Activated T-helper 2 cell treated with anti-CD3 and anti-CD28 coated beads, Interferon-gamma antibody, Interleukin-2, Interleukin-4, amounts not matched to agents 10 μg/mL and 5 μg/mL and 100 μg/mL, durations not matched to agents 14 hours and 24 hours and 36 hours (primary cell): ENCODE measurements at places on chromosomes 6 and 20. TPM values are rescaled to one million over a fixed set of nuclear protein-coding genes. Genes with fewer than 3 reads are reported as not detected.

Gene CDH22
- not detected in 2 replicates for total RNA-seq

Gene GDAP1L1
- total RNA-seq: not detected in 2 replicates

Gene PNLDC1
- total RNA-seq: 0.32 and 0.74 TPM in 2 replicates

Gene CDH4
- total RNA-seq: not detected in 2 replicates

Gene PLEKHG1
- 1.6 and 1.8 TPM in 2 replicates for total RNA-seq

Gene C20orf141
- not detected in 2 replicates for total RNA-seq

Gene SNX14
- 57.5 and 59.7 TPM in 2 replicates for total RNA-seq

Gene TTBK1
- 1.5 TPM in 2 replicates for total RNA-seq

Gene SLC22A23
- total RNA-seq: 0.07 TPM in 1 of 2 replicates, not detected in the other

Gene RIPPLY2
- total RNA-seq: not detected in 2 replicates

Gene OTOR
- total RNA-seq: not detected in 2 replicates

Gene LY86
- total RNA-seq: 0.55 and 0.57 TPM in 2 replicates

Gene GNMT
- total RNA-seq: 0.62 and 0.69 TPM in 2 replicates

Gene DSN1
- 24.0 and 28.6 TPM in 2 replicates for total RNA-seq

Gene MAK
- 0.41 and 0.71 TPM in 2 replicates for total RNA-seq

Gene TRDN
- total RNA-seq: not detected in 2 replicates

Gene SNAP25
- 14.2 and 15.2 TPM in 2 replicates for total RNA-seq

Gene GSTA3
- total RNA-seq: not detected in 2 replicates

Gene LRRC73
- 0.11 and 0.21 TPM in 2 replicates for total RNA-seq

Gene OR2J3
- total RNA-seq: not detected in 2 replicates

Gene ZNF165
- total RNA-seq: 0.34 TPM in 2 replicates

Gene IL17F
- total RNA-seq: not detected in 2 replicates

Gene CBLN4
- not detected in 2 replicates for total RNA-seq

Gene HCK
- total RNA-seq: not detected in 2 replicates

Gene TMEM14C
- total RNA-seq: 61.3 and 65.4 TPM in 2 replicates

Gene CTCFL
- total RNA-seq: not detected in 2 replicates

Gene NKAIN4
- total RNA-seq: not detected in 2 replicates

Gene ADGB
- 0.39 TPM in 1 of 2 replicates, not detected in the other for total RNA-seq
